Right atrium auricular region (tissue), 2 donors: ENCODE measurements at places on chromosomes 4 and X.

DNA sequence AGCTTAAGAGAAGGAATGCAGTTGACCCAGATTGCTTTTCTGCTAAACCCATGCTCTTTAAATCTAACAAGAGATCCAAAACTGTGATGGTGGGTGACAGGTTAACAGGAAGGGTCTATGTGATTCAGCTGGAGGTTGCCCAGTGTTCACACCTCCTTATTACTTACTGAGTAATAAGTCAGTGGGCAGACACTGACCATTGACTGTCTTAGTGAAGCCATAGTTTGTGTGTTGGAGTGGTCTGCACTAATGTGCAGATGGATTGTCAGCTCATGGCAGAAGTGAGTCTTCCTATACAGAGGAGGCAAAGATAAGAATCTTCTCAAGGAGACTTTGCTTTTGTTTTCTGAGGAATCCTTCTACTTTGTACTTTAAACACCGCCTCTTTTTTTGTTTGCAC lies 15.2 kb upstream of the RUFY3 start:
- no peak overlapping the region for H3K4me3 ChIP-seq
- H3K36me3 ChIP-seq, result no peaks in the 10 kb centered on the region
- no peaks in the 10 kb centered on the region for H3K4me1 ChIP-seq
- H3K27ac ChIP-seq, result peak overlapping the region; percentile 95

DNA sequence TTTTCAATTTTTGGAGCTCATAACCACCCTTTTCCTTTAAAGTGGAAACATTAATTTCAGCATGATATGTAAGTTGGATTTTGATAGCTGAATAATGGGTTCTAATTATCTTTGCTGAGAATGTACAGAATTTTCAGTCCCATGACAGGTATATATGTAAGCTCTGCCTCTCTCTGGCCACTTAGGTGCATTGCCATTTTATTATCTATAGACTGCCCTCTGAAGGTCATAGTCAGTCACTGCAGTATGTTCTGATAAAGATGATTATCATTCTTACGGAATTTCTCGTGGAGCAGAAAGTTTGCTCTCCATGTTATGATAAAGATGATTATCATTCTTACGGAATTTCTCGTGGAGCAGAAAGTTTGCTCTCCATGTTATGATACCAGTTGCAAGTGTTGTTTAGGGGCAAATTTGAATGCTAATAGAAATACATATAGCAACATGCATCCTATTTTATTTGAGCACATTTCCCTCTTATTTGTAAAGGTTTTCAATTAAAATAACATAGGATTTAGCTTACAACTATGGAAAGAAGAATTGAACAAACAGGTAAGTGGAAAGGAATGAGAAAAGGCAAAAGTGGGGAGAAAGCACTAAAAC lies 10.4 kb downstream of the AFP start:
- H3K4me1 ChIP-seq, result no peaks in the 10 kb centered on the region
- no peaks in the 10 kb centered on the region for H3K36me3 ChIP-seq
- no peak for DNase-seq
- no peak overlapping the region for H3K27ac ChIP-seq
- no peak overlapping the region for H3K4me3 ChIP-seq
- no peaks in the 10 kb centered on the region for H3K27me3 ChIP-seq

DNA sequence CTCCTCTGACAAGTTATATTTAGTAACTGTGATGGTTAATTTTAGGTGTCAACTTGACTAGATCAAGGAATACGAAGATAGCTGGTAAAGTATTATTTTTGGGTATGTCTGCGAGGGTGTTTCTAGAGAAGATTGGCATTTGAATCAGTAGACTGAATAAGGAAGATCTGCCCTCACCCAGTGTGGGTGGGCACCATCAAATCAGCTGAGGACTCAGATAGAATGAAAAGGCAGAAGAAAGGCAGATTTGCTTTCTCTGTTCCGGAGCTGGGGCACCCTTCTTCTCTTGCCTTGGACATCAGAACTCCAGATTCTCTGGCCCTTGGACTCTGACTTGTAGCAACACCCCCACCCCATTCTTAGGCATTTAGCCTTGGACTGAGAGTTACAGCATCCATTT lies 981.6 kb downstream of the CCSER1 start:
- no peaks in the 10 kb centered on the region for H3K27me3 ChIP-seq
- no peak overlapping the region for H3K27ac ChIP-seq
- H3K4me3 ChIP-seq, result no peak overlapping the region
- no peak for DNase-seq
- H3K36me3 ChIP-seq, result no peaks in the 10 kb centered on the region
- no peaks in the 10 kb centered on the region for H3K4me1 ChIP-seq

GRCh38 chr4:141575884-141576283 lies 60.5 kb upstream of the IL15 start:
- no peaks in the 10 kb centered on the region for H3K27me3 ChIP-seq
- H3K4me1 ChIP-seq, result no peaks in the 10 kb centered on the region
- H3K36me3 ChIP-seq, result no peaks in the 10 kb centered on the region
- no peak overlapping the region for H3K4me3 ChIP-seq

- H3K27me3 ChIP-seq, result no peaks in the 10 kb centered on the region
- no peak overlapping the region for H3K27ac ChIP-seq
- no peaks in the 10 kb centered on the region for H3K4me1 ChIP-seq
- no peak overlapping the region for H3K4me3 ChIP-seq
- no peaks in the 10 kb centered on the region for H3K36me3 ChIP-seq
- no peak for DNase-seq
These were observed 216.2 kb downstream of the CEP135 start for GRCh38 chr4:56164907-56165306.
